ENCODE measurements at places on chromosomes 11 and 22. TPM values are rescaled to one million over a fixed set of nuclear protein-coding genes. Genes with fewer than 3 reads are reported as not detected.

GRCh38 chr11:133942577-133942976 is 14.2 kb downstream of the IGSF9B start:
- DNase-seq: no peak

GRCh38 chr11:36149538-36150242 is 139.5 kb downstream of the COMMD9 start:
- peak; percentile 43 for DNase-seq

GRCh38 chr11:32033491-32033890 is 57.4 kb upstream of the RCN1 start:
- no peak for DNase-seq

The OSM gene
- 1.1 TPM for total RNA-seq

The PSMA1 gene
- total RNA-seq: 121 TPM

- DNase-seq: no peak
Observed at GRCh38 chr22:17847360-17848078, 73.2 kb upstream of the BID start.

DNA sequence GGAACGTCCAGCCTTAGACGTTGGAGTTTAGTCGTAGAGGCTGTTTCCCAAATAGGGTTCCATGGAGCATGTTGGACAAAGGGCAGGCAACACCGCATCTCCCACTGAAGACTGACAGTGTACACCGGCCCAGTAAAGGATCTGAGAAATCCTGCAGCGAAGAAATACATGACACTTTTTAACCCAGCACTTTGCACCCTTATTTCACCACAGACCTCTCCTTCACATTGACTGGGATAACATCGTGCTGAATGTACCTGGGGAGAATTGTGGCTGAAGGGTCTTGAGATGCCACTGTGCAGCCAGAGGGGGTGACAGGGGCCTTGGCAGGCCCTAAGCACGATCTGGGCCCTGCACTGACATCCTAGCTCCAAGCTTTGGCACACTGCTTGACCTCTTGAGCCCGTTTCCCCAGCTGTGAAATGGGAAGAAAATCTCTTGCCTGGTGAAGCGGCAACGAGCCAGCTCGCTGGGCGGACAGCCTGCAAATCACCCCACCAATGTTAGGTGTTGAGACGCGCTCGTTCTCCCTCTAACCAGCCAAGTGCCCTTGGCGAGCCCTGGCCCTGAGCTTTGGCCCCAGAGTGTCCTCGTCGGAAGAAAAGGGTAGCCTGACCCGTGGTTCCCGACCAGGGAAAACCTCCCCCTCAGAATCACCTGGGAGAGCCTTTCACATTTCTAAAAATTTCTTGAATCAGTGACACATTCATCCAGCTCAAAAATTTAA is 13.4 kb downstream of the CD5 start:
- DNase-seq: no peak

The PHLDA2 gene
- 7.2 TPM for total RNA-seq

DNA sequence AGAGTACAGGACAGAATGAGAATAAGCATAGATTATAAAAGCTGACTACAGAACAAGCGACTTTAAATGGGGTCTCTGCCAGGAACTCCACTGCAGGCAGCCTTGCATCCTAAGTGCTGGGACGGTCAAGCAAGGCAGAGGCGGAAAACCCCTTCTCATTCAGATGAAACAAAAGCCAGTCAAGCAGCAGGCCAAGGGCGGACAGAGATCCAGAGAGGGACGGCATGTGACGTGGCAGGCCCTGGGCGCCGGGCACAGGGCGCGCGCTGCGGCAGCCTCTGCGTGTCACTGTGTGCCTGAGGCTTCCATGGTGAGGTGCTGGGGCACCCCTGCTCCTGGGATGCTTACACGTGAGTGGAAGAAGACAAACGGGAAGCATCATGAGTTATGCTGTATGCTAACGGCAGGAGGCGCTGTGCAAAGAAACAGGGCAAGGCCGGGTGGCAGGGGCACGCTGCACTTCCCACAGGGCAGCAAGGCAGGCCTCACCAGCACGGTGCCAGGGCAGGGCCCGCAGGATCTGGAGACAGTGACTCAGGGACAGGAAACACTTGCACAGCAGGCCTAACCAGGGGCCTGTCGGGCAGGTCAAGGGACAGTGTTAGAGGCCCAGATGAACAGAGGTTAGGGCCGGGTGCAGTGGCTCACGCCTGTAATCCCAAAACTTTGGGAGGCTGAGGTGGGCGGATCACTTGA is 6.2 kb downstream of the TOLLIP start:
- peak; percentile 59 for DNase-seq

The PLAAT3 gene
- total RNA-seq: 81.9 TPM

DNA sequence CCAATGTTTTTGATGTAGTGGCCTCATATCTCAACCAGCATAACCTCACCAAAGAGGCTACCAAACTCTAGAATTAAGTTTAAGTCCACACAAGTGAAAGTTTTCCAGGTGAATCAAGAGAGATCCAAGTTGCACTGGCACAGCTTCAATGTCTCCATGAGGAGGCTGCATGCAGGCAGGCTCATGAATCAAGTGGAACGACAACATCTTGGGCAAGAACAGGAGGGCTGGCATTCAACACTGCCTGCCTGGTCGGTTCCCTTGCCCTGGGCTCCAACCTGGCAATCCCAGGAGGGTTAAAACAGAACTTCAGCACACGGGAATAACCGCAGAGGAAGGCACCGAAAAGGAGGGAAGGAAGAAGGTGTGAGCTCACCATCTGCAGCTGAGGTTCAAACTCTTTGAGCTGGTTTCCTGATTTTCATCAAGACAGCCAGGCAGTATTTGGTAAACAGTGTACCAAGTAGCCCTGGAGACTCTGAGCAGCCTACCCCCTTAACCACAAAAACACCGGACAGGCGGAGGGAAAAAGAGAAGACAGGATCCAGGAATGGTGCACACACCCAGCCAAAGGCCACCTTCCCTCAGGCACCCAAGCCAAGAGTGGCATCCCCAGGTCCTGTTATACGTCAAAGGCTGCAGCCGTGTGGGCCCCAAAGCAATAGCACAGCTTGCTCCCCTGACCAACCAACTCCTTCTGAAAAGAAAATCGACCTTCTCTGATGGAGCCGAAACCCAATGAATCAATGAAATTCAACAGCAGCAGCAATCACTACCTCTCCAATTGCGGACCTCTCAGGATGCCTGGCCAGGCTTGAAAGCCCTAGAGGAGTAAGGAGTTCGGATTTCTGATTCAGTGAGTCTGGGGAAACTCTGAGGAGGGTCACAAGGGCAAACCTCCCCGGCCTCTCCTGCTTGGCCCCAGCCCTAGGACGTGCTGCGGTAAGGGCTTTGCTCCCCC is 1.3 kb downstream of the PACSIN2 start:
- DNase-seq: no peak

The ISX gene
- total RNA-seq: not detected

The SYT8 gene
- 18.5 TPM for total RNA-seq

- no peak for DNase-seq
Observed at GRCh38 chr22:50084614-50085021, 608 bp downstream of the MLC1 start.

GRCh38 chr11:132047167-132047566 is 676.8 kb downstream of the NTM start:
- DNase-seq: no peak

DNA sequence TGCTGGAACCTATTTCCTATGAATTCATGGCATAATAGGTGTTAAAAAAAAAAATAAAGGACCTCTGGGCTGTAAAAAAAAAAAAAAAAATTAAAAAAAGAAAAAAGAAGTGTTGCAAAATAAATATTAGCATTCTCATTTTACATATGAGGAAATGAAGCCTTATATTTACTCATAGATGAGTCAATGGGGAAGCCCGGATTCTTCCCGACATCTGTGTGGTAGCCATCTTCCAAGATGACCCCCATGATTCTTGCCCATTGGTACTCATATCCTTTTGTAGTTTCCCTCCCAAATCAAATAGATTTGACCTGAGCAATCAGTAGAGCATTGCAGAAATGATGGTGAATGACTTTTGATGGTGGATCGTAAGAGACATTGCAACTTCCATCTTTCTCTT is 3.0 kb upstream of the SWAP70 start:
- DNase-seq: no peak

The DCDC1 gene
- total RNA-seq: 4.1 TPM

DNA sequence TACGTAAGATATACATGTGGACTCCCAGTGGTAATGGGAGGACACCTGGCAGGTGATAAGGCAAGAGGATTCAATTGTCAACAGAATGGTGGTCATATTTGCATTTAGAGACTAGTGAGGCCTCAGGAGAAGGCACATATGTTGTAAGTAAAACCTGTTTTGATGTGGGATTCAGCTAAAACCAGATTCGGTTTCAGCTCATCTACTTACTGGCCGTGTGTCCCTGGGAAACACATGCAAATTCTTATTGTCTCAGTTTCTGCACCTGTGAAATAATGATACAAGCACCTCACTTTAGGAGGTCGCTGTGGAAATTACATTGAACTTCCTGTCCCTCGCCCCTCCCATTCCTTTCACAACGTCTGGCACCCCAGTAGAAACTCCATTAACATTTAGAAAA is 78.9 kb upstream of the FIBIN start:
- DNase-seq: no peak

The C22orf42 gene
- total RNA-seq: not detected

DNA sequence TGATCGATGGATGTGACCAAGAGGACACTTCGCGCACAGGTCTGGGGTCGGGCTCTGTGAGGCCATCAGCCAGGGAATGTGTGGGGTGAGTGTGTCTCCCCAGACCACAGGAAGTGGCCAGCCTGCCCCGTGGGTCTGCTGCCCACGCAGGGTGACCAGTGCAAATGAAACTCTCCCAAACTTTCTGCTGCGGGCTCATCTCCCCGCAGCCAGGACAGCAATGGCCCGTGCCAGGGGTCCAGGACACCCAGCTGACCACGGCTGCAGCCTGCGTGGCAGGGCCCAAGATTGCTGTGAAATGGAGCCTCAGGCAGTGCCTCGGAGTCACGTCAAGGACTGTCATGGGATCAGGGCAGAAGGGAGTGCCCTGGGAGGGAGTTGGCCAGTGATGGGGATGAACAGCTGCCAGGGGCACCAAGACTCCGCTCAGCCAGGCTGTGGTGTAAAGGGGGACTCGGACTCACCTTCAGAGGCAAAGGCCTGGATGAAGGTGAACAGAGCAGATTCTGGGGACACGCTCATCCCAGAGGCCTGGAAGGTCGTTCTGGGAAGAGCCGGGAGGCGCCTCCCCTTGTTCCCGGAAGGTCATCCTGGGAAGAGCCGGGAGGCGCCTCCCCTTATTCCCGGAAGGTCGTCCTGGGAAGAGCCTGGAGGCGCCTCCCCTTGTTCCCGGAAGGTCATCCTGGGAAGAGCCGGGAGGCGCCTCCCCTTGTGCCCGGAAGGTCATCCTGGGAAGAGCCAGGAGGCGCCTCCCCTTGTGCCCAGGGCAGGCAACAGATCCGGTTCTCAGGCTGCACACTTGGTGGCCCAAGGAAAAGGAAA is 252.6 kb downstream of the BRD1 start:
- DNase-seq: peak; percentile 50

The OR52L1 gene
- total RNA-seq: not detected

DNA sequence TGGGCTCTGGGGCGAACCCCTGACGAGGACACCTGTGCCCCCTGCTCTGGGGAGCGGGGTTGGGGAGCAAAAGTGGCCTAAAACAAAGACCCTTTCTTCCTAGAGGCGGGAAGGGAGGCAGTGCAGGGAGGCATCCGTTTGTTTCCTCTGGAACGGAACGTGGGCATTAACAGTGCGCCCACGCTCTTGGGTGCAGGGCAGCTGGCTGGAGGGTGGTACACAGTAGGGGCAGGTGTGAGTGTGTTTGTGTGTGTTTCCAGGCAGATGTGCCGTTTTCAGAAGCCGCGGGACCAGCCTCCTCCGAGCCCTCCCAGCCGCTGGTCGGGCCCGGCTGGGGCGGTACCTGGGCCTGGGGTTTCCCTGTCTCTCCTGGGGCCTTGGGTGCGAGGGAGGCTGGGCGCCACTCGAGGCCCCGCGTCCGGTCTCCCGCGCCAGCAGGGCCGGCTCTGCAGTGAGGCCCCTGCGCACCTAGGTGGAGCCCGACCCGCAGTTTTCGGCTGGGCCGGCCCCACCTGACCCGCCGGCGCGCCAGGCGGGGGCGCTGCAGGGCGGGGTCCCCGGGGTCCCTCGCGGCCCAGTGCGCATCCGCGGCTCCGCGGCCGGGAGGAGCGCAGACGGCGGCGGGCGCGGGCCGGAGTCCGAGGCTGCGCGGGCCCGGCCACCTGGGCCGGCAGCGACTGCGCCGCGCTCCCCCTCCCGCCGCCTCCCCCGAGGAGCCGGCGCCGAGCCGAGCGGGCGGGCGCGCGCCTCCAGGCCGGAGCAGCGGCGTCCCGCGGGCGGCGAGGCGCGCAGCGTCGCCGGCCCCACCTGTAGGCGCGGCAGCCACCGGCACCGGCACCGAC is 1252.7 kb downstream of the BRD1 start:
- DNase-seq: peak; percentile 52

DNA sequence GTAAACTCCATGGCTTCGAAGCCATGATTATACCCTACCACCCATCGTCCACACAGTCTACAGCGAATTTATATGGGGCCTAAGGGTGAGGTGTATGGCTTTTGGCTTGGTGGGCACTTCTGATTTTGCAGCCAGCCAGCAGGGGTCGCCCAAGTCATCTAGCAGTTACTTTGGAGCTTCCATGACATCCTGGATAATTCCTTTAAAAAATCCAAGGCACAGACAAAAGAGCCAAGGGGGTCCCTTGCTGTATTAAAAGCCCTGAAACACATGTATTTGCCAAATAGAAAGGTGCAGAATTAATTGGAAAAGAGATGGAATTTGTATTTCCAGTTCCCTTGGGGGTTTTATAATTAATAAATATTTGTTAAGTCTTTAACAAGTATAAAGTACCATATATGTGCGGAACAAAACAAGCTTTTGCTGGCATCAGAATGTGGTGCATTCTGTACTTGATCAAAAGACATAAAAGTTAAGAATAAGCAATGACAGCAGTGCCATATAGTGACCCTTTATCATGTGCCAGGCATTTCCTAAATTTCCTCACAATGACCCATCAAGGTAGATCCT is 132.8 kb upstream of the PITPNB start:
- DNase-seq: no peak

The LGR4 gene
- total RNA-seq: 7.5 TPM

DNA sequence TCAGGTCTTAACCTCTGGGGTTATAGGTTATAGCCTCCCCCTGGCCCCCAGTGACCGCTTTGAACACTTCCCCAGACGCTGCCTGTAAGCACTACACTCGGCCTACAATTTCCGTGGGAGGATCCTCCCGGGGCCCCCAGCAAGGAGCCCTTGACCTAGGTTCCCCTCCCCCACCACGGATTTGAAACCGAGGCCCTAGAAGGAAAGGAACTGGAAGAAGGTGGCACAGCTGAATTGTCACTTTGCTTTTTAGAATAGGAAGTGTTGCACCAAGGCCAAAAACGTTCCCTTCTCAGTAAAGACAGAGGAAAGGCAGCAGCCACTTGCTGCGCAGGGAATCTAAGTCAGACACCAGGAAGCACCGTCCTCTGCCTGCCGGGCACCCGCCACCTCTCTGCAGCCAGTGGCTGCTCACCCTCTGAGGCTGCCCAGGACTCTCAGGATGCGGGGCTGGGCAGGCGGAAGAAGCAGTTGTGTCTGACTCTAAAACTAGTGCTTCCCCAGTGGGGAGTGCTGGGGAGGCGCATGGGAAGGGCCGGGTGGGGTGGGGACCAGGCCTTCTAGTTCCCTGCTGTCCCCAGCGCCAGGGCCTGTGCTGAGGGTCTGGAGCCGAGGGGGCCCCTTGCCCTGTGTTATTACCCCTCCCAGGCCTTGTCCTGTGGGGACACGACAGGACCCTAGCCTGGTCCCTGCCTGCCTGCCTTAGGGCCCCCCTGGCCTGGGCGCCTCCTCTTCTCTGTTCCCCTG is 7.9 kb upstream of the FLRT1 start:
- no peak for DNase-seq
